Right renal pelvis (tissue), 4 donors: ENCODE measurements at places on chromosomes 6 and 20.

DNA sequence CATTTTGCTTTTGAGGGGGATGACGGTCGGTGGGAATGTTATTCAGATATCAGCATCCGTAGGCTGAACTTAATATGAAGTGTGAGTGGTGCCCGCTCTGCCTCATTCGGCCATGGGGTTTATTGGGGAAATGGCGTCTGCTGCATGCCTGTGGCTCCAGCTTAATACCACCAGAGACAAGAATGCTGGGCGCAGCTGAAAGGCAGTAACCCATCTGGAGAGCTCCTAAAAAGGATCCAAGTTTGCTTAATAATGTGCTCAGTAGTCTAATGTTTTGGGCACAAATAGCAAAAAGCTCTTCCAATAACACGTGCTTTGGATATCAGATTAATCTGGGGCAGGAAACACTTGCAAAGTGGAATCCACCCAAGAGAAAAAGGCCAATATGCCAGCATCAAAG is 273.0 kb upstream of the TAB2 start:
- no peak for DNase-seq

DNA sequence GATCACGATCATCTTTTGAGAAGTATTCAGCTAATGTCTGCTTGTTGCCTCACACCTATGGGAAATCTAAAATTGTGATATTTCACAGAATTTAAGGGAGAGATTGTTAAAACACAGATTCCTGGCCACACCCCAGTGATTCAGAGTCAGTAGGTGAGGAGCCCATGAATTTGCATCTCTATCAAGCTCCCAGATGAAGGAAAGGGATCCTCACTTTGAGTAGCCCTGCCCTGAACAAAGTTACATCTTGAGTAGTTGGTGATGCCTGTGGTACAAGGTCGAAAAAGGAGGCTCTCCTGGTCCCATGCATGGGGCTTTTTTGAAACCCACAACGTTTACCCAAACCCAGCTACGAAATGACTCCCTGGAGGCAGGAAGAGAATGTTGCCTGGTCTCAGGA is 79.5 kb downstream of the PAK5 start:
- DNase-seq: no peak

DNA sequence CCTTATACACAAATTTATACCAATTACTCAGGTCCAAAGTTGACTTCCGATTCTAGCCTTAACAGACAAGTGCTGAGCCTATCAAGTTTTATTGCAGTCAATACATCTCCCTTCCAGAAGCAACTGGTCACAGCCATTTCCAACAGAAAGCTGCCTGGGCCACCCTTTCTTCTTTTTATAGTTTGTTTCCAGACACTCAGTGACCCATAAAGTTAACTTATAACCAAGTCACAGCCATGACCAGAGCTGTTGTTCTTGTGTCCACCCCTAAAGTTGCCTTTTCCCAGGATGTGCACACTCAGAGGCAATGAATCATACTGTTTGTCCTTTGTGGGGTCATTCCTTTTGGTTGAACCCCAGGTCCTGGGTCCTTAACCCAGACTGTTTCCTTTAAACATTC is 89.9 kb downstream of the CD83 start:
- peak; percentile 65 for DNase-seq

DNA sequence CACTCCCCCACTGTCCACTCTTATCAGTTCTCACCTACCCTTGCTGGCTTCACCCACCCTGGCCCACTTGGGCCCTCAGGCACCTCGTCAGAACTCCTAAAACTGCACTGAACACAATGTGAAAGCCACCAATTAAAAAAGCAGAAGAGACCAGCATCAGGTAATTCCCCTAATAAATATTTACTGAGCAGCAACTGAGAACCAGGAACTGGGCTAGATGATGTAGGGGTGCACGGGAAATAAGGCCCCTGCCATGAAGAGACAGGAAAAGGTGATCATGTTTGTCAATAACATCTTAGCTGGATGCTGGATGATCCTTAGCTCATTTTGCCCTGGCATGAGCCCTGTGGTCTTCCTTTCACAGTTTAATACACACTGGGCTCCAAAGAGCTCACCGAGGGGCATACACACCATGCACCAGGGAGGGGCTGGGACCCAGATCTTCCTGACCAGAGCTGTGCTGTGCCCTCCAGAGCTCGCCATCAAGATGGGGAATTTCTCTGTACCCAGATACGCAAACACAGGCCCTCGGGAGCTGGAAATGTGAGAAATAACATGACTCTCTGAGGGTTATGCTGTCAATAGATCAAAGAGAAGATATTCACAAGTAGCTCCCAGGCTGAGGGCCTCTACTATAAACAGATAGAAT is 113.6 kb upstream of the SLC22A16 start:
- no peak for DNase-seq

DNA sequence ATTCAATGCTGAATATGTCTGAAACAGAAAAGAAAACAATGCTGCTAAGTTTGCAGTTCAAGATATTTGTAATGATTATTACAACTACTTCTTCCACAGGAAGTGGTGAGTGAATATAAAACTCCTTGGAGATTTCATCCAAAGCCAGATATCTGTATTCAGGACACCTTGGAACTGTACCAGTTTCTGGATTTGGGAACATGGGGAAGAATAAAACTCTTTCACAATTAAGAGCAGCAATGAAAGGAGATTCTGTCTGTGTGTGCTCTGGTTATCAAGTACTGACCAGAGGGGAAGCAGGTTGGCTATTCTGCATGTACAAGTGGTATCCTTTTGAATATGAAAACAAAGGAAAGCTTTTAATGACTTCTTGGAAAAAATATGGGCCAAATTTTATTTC is 21.1 kb downstream of the ELOVL2 start:
- DNase-seq: no peak

DNA sequence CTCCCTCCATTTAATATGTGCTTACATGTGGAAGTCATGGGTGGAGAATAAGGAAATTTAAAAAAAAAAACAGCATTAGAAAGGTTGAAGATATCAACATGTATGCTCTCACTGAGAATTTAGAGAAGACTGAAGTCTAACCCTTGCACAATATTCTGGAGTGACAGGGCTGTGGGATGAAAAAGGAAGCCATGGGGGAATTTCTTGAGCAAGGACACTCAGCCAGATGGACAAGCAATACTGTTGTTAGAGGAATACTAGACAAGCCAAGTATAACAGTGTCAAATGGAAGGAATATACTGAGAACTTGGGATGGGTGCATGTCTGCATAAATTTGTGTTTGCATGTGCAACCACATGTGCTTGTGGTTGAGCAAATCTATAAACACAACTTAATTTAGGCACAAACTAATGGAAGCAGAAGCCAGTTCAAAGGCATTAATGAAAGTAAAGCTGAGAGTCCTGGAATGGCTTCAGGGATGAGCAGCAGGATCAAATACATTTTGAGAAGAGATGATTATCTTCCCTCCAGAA is 119.7 kb downstream of the ADGRB3 start:
- DNase-seq: no peak

GRCh38 chr6:119476554-119476953 is 127.0 kb upstream of the MAN1A1 start:
- no peak for DNase-seq

DNA sequence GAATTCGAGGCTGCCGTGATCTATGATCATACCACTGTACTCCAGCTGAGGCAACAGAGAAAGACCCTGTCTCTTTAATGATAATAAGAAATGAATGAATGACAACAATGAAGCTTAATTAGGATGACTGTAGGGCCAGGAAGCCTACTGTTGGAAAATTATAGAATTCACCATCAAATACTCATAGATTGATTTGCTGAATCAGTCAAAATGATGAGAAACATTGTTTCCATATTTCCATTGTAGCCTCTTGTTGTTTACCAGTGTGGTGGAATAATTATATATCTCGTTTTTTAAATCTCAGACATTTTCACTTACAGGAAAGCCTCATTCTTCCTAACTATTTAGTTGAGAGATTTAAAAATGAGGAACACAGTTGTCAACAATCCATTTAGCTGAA is 96.2 kb downstream of the JAG1 start:
- no peak for DNase-seq
